ENCODE measurements at places on chromosomes 7 and 10.

DNA sequence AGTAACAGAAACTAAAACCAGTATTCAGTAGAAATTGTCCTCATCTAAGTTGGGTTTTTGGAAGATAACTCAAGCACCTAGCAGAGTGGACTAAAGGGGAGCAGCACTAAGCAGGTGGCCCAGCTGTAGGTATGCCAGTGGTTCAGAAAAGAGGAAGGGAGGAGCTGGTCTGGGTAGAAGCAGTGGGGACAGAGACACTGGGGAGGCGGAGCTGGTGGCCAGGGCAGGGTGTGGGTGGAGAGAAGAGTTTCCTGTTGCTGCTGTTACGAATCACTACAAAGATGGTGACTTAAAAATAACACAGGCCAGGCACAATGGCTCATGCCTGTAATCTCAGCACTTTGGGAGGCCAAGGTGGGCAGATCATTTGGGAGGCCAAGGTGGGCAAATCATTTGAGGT lies 136.2 kb downstream of the WDR11 start:
- DNase-seq = no peak

- DNase-seq = no peak
These were observed 12.4 kb upstream of the SAMD8 start for GRCh38 chr10:75098902-75099673.

DNA sequence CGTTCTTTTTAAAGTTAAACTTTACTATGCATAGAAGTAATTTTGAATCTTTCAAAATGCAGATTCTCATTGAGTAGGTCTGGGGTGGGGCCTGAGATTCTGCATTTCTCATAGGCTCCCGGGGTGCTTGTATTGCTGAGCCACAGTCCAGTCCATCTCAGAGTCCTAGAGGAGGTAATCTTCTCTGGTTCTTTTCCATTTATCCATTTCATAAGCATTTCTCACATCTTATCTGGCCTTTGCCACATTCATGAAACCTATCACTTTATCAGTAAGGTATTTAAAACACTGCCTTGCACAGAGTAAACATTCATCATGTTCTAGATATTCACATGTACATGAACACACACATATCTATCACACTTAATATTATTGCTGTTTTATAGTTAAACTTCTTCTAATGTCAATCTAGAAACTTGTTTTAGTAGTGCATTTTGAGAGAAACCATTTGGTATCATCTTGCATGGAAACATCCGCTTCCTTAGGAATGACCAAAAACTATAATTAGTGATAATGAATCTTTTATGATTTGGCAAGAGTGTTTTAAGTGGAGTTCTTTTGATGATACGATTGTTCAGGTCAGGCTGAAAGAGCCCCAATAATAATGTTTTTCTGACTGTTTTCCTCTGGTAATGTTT lies 12.0 kb downstream of the GNAI1 start:
- DNase-seq = no peak

DNA sequence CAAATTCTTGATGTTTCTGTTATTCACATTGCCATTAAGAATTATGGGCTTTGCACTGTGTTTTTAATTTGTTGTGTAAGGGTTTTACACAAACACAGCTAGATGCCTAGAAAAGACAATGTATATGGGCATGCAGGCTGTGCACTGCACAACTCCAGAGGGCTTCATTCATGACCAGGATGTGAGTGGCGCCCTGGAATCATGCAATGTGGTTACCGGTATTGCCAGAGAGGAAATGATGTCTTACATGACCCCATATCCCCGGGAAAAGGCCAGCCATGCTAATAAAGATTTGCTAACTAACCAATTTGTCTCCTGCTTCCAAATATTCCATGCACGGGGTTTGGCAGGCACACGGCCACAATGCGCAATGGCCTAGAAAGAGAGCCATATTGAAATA lies 16.9 kb downstream of the KCNMA1 start:
- DNase-seq = peak; percentile 65

GRCh38 chr10:44068716-44069482 lies 316.0 kb downstream of the CXCL12 start:
- DNase-seq = no peak

DNA sequence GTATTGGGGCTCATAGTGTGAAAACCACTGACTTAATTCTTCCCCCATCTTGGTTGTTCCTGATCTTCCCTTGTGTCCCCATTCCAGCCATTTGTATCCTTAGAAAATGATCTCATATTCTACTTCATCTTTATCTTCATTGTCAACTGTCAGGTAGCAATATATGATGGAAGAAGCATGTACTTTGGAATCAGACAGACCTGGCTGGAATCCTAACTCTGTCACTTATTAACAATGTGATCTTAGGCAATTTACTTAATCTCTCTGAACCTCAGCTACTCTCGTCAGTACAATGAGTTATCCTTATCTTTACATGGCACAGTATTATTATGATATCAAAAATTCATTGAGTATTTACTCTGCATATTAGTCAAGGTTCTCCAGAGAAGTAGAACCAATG lies 10.1 kb downstream of the CFTR start:
- DNase-seq = no peak
